Uterine smooth muscle cell (primary cell): ENCODE measurements at places on chromosomes 4 and X. TPM values are rescaled to one million over a fixed set of nuclear protein-coding genes. Genes with fewer than 3 reads are reported as not detected.

Gene CTAG1B
- not detected in 2 replicates for total RNA-seq

Gene IRS4
- total RNA-seq = not detected in 2 replicates

Gene SOX3
- not detected in 2 replicates for total RNA-seq

Gene RADX
- total RNA-seq = 5.4 and 12.0 TPM in 2 replicates

Gene GBA3
- under 0.01 TPM in 1 of 2 replicates, not detected in the other for total RNA-seq

Gene AFF2
- total RNA-seq = 0.22 and 0.37 TPM in 2 replicates

Gene DNAAF6
- total RNA-seq = not detected in 2 replicates

Gene SMS
- 277 and 311 TPM in 2 replicates for total RNA-seq

Gene MAP7D2
- total RNA-seq = under 0.01 and 0.25 TPM in 2 replicates

Gene FABP2
- total RNA-seq = not detected in 2 replicates

Gene CT47B1
- not detected in 2 replicates for total RNA-seq

Gene PITX2
- total RNA-seq = 0.37 and 0.89 TPM in 2 replicates

Gene AMOT
- 3.9 and 6.1 TPM in 2 replicates for total RNA-seq

Gene PRRG1
- total RNA-seq = 7.7 and 8.6 TPM in 2 replicates

Gene PYURF
- 71.2 and 81.9 TPM in 2 replicates for total RNA-seq

Gene FGFBP2
- total RNA-seq = not detected in 2 replicates

Gene PCDH18
- 82.2 and 116 TPM in 2 replicates for total RNA-seq

Gene SEC24B
- total RNA-seq = 12.4 and 12.5 TPM in 2 replicates

Gene MAGEB10
- total RNA-seq = not detected in 2 replicates

Gene LINC00632
- total RNA-seq = 9.7 and 9.8 TPM in 2 replicates

Gene PROM1
- total RNA-seq = under 0.01 TPM in 1 of 2 replicates, not detected in the other
